Fibroblast of the aortic adventitia (primary cell): ENCODE measurements at places on chromosomes 1 and 21.

- no peak for DNase-seq
Measured at GRCh38 chr1:172537827-172538391, 5.0 kb downstream of the SUCO start.

DNA sequence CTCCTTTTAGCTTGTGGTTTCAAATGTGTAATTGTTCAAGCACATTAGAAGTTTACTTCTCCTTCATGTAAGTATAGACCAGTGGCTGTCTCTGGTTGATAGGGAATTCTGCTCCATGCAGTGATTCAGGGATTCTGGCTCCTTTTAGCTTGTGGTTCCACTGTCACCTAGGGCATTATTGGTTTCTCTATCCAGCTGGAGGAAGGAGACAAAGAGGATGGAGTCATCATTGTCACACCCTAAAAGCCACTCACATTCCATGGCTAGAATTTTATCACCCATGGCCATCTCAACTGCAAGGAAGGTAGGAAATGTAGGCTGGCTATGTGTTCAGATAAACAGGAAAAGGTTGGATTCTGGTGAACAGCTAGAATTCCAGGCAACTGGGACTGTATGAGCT, 131.2 kb downstream of the URB2 start:
- no peak for DNase-seq

DNA sequence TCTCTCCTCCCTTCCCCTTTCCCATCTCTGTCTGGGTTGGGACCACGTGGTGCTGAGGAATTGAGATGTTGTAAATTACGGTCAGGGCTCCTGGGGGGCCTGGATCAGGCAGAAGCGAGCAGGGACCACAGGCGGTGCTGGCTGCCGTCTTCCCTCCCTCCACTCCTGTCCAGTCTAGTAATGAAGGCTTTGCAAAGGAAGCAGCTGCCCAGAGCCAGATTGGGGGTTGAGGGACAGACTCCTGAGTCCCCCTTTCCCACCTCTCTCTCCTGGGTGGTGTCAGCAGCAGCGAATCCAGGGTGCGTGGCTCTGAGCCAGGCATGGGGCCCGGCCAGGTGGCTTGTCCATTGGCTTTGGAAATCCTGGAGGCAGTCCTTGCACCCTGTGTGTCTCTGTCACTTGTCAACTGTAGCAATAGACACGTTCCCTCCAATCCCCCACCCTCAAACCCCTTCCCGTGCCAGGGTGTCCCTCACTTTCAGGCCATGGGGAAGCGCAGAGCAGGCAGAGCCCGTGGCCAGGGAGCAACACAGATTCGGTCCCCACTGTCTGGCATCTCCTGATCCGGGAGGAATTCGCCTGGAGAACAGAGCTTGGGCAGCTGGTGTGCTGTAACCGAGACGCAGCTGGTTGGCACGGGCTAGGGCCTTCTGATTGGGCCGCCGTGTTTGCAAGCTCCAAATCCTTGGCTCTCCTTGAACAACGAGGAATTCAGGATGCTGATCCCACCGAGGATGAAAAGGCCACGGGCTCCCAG, 64.8 kb upstream of the WNT4 start:
- DNase-seq, result no peak

DNA sequence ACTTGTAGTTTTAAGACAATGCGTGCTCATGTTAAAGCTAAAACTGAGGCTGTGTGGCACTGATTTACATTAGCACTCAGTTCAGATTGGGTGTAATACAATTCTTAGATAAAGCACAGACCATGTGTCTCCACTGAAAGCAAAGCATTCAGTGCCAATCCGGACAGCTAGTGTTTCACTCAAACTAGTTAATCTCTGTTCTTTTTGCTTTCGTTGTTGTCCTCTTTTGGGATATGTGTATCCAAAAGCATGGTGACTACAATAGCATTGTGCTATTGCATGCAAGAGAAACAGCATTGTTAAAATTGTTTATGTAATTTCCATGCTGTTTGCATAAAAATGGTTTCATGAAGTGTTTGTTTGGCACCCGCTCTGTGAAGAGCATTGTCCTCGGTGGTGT, 54.6 kb downstream of the F3 start:
- no peak for DNase-seq
